Activated T-cell treated with anti-CD3 and anti-CD28 coated beads for 1 hour (primary cell): ENCODE measurements at places on chromosomes 2 and 18.
A peak's percentile ranks its signal among the peaks of the same experiment; 100 is the strongest.

DNA sequence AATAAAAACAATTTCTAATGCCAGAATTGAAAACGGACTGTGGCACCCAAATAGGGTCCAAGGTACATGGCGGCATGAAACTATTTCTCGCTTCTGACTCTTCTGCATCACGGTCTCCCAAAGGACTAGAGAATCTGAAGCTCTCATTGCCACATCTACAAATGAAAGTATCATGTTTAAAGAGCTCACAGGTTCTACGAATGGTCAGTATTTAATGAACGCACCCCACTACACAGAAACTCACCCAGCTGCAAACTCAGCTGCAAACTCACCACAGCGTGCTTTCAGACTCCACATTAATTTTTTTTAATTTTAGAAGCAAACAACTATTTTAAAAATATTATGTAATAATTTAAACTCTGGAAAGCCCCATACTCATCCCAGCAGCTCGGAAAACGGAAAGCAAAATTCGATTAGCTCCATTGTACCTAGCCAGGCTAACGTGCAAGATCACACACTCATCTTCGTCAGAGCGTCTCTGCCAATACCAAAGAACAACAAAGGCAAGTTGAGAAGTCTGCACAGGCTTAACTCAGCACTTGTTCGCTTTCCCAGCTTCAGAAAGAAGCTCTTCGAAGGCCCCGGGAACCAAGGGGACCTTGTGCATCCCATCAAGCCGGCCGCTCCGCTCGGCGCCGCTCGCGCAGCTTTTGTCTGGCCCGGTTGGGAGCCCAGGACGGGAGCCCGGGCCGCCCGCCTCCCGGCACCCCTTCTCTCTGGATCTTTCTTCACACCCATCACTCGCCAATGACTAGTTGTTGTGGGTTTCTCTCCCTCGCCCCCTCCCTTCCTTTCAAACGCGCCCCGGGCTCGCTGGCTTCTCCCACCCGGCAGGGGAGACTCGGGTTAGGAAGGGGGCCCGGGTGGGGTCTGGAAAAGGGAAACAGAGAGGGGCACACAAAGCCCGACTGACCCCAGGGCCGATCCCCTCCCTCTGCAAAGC is 785 bp downstream of the CLASP1 start:
- peak; percentile 19 for DNase-seq

- DNase-seq = no peak
Measured at GRCh38 chr2:241017228-241017940, 19.0 kb downstream of the SNED1 start.

GRCh38 chr2:15812187-15812780 is 128.1 kb upstream of the MYCN start:
- no peak for DNase-seq

- DNase-seq = no peak
Measured at GRCh38 chr18:70363861-70364260, 75.0 kb downstream of the SOCS6 start.

GRCh38 chr2:146244131-146244530 is 1600.7 kb upstream of the ACVR2A start:
- DNase-seq = no peak
